ENCODE measurements at places on chromosomes 2 and 18. TPM values are rescaled to one million over a fixed set of nuclear protein-coding genes. Genes with fewer than 3 reads are reported as not detected.

- H3K36me3 ChIP-seq = no peaks in the 10 kb centered on the region
- H3K27me3 ChIP-seq = no peaks in the 10 kb centered on the region
- no peak for DNase-seq
- no peak overlapping the region for H3K4me3 ChIP-seq
Observed at GRCh38 chr2:76247006-76247405, 536.3 kb upstream of the GCFC2 start.

- H3K27me3 ChIP-seq = no peaks in the 10 kb centered on the region
- H3K4me1 ChIP-seq = no peaks in the 10 kb centered on the region
- no peak for DNase-seq
- H3K4me3 ChIP-seq = no peak overlapping the region
Observed at GRCh38 chr2:202609381-202610145, 25.2 kb upstream of the FAM117B start.

GRCh38 chr2:199983534-199983933 is 28.2 kb downstream of the MAIP1 start:
- no peak for DNase-seq
- H3K27me3 ChIP-seq = no peaks in the 10 kb centered on the region
- peaks cover 4% of the 10 kb centered on the region for H3K4me1 ChIP-seq
- no peaks in the 10 kb centered on the region for H3K36me3 ChIP-seq

- H3K27me3 ChIP-seq = no peaks in the 10 kb centered on the region
- no peaks in the 10 kb centered on the region for H3K36me3 ChIP-seq
- peak; percentile 18 for DNase-seq
- H3K4me1 ChIP-seq = peaks cover 7% of the 10 kb centered on the region
- H3K4me3 ChIP-seq = no peak overlapping the region
Observed at GRCh38 chr2:161991991-161992390, 82.0 kb downstream of the DPP4 start.

- DNase-seq = peak; percentile 68
- H3K36me3 ChIP-seq = no peaks in the 10 kb centered on the region
- no peaks in the 10 kb centered on the region for H3K27me3 ChIP-seq
- H3K27ac ChIP-seq = no peak overlapping the region
- H3K4me1 ChIP-seq = no peaks in the 10 kb centered on the region
Observed at GRCh38 chr2:63654959-63655358, 66.2 kb downstream of the MDH1 start.

DNA sequence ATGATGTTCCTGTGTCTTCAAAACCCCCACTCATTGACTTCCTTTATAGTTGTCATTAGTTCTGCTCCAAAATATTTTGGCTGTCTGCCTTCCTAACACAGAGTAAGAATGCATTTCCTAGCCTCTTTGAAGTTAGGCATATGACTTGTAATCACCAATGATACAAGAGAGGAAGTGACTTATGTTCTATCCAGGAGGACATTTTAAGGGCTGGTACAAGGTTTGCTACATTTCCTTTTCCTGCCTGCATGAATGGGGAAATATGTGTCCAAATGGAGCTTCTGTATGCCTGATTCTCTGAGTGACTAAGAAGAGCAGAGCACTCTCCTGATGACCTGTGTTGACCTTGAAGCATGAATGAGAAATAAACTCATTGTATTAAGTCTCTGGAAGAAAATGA is 115.1 kb downstream of the PLCL1 start:
- no peaks in the 10 kb centered on the region for H3K4me1 ChIP-seq
- H3K27me3 ChIP-seq = no peaks in the 10 kb centered on the region
- no peak overlapping the region for H3K27ac ChIP-seq
- H3K36me3 ChIP-seq = no peaks in the 10 kb centered on the region

GRCh38 chr2:155372969-155373368 is 674.5 kb downstream of the KCNJ3 start:
- H3K36me3 ChIP-seq = no peaks in the 10 kb centered on the region
- DNase-seq = peak; percentile 1
- H3K4me1 ChIP-seq = no peaks in the 10 kb centered on the region
- no peak overlapping the region for H3K4me3 ChIP-seq
- no peaks in the 10 kb centered on the region for H3K27me3 ChIP-seq

DNA sequence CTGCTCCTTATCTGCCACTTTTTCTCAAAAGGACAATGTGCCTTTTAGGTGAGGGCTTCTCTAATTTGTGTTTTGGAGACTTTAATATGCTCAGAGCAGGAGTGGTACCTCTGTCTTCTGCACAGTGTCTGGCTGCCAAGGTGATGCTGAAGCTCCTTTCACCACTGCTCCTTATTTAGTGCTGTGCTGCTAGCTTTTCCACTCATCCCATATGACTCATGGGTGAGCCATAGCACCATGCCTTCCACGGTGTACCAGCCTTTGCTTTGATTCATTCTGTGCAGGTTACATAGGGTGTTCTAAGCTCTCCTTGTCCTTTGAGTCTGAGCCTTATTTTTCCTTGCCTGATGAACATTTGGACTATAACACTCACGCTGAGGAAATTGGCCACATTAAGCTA is 202.4 kb downstream of the ARL6IP6 start:
- H3K4me1 ChIP-seq = no peaks in the 10 kb centered on the region
- H3K27me3 ChIP-seq = no peaks in the 10 kb centered on the region
- H3K36me3 ChIP-seq = no peaks in the 10 kb centered on the region

GPR39 gene
- 4.0 TPM for total RNA-seq

SRD5A2 gene
- total RNA-seq = not detected

NT5DC4 gene
- not detected for total RNA-seq

ACMSD gene
- total RNA-seq = not detected

FAP gene
- 1.3 TPM for total RNA-seq

GAL3ST2 gene
- not detected for total RNA-seq

Measured in astrocyte (in vitro differentiated cells and primary cell).